ENCODE measurements at places on chromosomes 6 and 20.
A peak's percentile ranks its signal among the peaks of the same experiment; 100 is the strongest.

DNA sequence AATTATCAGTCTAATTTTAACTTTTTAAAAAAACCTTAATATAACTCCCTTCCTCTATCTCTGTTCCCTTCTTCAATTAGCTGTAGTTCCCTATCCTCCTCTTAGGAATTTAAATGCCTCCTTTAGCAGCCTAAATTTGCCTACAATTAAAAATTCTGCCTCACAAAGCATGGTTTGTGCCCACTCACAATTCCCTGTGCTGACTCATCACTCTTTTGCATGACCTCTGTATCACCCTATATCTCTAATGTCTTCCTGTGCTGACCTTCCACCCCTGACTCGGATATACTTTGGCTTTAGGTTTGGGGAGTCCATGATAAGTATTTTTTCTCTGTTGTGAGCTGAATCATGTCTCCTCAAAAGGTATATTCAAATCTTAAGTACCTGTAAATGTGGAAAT is 253.6 kb downstream of the RNF144B start:
- DNase-seq, result no peak

GRCh38 chr20:58293453-58293852 is 16.1 kb upstream of the RAB22A start:
- DNase-seq, result no peak

DNA sequence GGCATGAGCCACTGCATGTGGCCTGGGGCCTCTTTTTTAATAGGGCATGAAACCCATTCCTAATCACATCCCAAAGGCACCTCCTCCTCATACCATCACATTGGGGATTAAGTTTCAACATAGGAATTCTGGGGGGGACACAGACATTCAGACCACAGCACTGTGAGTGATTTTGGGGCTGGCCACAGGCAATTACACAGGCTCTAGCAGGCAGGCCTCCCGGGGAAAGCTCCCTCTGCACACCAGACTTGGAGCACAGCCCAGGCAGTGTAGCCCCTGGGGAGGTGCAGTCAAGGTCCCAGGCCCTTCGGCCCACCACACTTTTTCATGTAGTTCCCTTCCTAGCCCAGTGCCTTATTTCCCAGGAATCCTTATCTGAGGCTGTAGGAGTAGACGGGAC is 5.5 kb downstream of the SFT2D1 start:
- DNase-seq, result no peak

GRCh38 chr6:163287626-163288025 is 126.9 kb upstream of the QKI start:
- DNase-seq, result no peak

DNA sequence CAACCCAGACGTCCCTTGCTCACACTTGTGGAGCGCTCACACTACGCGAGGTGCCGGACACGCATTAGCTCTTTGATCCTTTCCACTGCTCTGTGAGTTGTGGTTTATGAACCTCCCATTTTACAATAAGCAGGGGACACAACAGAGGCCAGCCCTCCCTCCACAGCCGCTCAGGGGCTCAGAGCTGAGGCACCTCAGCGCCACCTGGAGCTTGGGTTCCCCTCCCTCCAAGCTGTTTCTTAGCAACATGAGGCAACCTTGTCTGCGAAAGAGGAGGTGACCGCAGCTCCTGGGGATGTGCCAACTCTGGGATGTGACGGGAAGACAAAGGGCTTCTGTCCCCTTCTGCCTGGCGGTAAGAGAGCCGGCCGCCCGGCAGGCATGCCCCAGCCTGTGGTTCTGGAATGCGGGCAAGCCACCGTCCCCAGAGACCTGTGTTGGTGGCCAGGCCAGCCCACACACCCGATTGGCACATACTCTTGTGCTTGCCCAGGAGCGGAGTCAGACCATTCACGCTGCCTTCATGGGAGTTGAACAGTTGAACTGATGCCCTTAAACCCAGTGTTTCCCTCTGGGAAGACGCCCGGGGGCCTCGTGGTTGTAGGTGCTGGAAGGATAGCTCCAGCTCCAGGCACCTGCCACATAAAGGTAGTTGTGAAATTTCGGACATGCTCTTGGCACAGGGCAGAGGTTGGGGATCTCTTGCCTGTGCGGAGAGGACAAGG is 44.5 kb downstream of the RBM38 start:
- no peak for DNase-seq

GRCh38 chr20:39990692-39991091 is 698.3 kb downstream of the MAFB start:
- no peak for DNase-seq

DNA sequence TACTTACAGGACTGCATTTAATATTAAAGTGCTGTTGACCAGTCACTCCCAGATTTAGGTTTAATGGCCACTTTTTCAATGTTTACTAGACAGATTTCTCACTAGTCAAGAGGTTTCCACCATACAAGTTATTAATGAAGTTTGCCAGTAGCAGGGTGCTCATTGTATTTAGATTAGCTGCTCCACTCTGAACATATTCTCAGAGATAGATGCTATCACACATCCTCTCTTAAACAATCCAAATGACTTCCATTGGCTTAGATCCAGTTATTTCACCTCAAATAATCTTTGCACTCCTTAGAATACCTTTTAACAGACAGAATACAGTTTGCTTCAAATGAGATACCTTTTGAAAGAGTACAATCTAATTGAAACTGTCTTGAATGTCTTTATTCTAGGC is 276.1 kb downstream of the HDGFL1 start:
- no peak for DNase-seq

DNA sequence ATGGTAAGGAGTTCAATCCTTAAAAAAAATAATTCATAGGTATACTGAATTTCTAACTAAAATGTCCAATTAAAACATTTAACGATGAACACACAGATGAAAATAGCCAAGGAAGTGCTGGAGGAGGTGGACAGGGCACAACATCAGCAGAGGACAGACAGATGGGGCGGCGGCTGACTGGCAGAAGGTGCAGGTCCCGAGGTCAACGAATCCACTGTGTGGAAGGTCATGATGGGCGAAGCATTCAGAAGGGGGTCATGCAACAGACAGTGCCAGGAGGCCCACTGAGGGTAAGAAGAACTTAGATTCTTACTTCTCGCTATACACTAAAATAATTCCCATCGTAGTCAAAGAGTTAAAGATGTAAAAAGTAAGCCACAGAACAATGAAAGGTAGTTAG is 34.2 kb upstream of the FRMD1 start:
- no peak for DNase-seq

DNA sequence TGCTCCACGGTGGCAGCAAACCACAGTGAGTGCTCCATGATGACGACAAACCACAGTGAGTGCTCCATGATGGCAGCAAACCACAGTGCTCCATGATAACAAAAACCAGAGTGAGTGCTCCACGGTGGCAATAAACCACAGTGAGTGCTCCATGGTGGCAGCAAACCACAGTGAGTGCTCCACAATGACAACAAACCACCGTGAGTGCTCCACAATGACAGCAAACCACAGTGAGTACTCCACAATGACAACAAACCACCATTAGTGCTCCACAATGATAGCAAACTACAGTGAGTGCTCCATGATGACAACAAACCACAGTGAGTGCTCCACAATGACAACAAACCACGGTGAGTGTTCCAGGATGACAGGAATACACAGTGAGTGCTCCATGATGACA is 36.0 kb upstream of the LRFN2 start:
- DNase-seq, result no peak

DNA sequence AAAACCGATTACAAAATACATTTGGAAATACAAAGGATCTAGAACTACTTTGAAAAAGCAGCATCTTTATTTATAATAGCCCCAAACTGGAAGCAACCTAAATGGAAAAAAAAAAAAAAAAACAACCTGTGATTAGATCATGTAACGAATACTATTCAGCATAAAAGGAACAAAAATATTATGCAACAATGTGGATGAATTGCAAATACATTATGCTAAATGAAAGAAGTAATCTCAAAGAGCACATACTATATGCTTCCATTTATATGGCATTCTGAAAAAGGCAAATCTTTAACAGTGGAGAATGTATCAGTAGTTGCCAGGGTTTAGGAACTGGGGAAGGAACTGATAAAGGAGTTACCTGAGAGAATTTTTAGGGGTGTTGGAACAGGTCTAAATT is 28.9 kb downstream of the IRAK1BP1 start:
- no peak for DNase-seq

GRCh38 chr6:35601331-35602132 is 87.2 kb downstream of the FKBP5 start:
- peak; percentile 28 for DNase-seq

All from activated CD4-positive, alpha-beta T cell treated with anti-CD3 and anti-CD28 coated beads, Interleukin-2, Interleukin-4, amounts not matched to agents 100 ng/mL and 50 ng/mL, durations not matched to agents 16 hours and 8 hours (primary cell).